A549 treated with AZD2906 at 1 μM for 4 hours (cell line): ENCODE measurements at places on chromosomes 3 and 15. TPM values are rescaled to one million over a fixed set of nuclear protein-coding genes. Genes with fewer than 3 reads are reported as not detected.

Gene PPP2R3A
- total RNA-seq: 1.4 to 2.9 TPM (median 1.8 TPM) in 5 replicates

Gene RASA2
- total RNA-seq: 5.4 to 8.0 TPM (median 7.4 TPM) in 5 replicates

Gene MKRN3
- total RNA-seq: 2.0 to 2.6 TPM (median 2.3 TPM) in 5 replicates

Gene CEMIP
- total RNA-seq: 0.78 to 1.2 TPM (median 1.0 TPM) in 5 replicates

Gene CRYGS
- 0.39 to 0.85 TPM (median 0.63 TPM) in 5 replicates for total RNA-seq

Gene SNX22
- 0.49 to 1.2 TPM (median 0.95 TPM) in 5 replicates for total RNA-seq

Gene GPR62
- not detected in 5 replicates for total RNA-seq

Gene MORC1
- total RNA-seq: not detected in 5 replicates

Gene IQCF2
- total RNA-seq: not detected in 5 replicates

Gene LDHAL6B
- total RNA-seq: not detected in 5 replicates

Gene HRG
- not detected in 5 replicates for total RNA-seq

Gene ALDH1A3
- 16.6 to 27.1 TPM (median 20.1 TPM) in 5 replicates for total RNA-seq

Gene MNS1
- total RNA-seq: 1.9 to 3.4 TPM (median 2.6 TPM) in 5 replicates

Gene PRTG
- total RNA-seq: 8.9 to 10.9 TPM (median 9.9 TPM) in 5 replicates

Gene CLDND1
- 45.0 to 66.3 TPM (median 55.8 TPM) in 5 replicates for total RNA-seq
